A673 (cell line): ENCODE measurements at places on chromosomes 1 and 21.

- no peak for DNase-seq
Observed at GRCh38 chr1:223748405-223748772, 36.0 kb downstream of the CAPN2 start.

DNA sequence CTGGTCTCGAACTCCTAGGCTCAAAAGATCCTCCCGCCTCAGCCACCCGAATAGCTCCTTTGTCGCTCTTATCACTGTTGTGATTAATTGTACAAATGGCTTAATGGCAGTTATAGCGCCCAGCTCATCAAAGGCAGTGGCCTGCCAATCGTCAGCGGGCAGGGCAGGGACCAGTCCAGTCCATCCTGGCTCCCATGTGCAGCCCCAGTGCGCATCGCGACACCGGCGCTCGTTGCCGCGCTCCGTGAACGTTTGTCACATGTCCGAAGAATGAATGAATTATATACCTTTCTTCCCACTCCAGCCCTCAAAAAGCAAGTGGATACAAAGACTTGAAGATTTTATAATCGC lies 18.4 kb downstream of the MTX1 start:
- peak; percentile 73 for DNase-seq

- DNase-seq, result no peak
Observed at GRCh38 chr1:200856716-200857357, 15.9 kb upstream of the GPR25 start.

DNA sequence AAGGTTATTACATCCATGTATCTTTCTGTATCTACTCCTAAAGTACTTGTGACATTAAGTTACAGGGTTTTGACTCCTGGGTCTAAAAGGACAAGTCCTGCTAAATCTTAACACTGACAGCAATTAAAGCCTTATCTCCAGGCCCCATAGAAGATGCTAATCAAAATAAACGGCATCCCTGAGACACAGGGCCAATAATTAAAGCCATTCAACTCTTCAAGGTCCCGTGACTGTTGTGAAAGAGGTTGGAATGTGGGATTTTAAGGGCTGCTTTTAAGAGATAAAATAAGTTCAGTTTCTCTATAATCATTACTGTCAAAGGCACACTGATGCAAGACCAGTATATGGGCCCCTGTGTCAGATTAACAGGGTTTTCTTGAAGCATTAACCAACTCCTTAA lies 8.3 kb downstream of the DNAI4 start:
- DNase-seq, result peak; percentile 26

DNA sequence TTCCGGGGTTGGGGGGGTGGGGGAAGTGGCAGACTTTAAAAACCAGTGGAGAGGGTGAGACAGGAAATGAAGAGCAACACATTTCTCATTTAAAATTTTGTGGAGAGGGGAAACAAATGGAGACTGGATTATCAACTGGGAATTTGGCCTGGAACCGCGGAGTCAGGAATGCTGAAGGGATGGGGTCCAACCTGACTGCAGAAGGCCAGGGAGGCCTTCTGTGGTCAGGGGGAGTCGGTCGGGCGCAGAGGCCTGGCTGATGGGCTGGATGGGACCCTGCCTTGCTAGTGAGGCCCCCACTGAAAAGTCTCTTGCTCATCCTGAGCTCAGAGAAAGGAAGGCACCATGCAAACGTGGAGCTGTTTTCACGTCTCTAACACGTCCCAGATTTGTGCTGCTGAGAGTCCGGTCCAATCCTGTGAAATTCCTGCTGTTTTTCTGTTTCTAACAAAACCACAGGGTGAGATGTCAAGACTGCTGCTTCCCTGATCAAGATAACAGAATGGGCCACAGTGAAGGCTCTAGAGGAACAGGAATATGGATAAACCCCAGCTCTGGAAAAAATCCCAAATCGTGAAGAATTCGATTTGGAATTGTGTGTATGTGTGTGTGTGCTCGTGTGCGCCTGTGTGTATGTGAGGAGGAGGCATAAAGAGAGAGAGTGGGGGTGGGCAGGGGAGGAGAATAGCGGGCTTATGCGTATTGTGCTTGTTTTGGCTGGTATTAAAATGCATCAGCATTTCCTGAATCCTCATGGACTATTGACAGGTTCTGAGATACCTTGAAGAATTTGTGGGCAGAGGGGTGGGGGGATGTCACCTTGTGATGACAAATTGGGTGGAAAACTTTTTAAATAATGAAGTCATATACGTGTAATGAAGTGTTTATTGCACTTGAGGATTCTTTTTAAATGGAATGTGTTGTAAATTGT lies 117.4 kb downstream of the NGF start:
- DNase-seq, result no peak

DNA sequence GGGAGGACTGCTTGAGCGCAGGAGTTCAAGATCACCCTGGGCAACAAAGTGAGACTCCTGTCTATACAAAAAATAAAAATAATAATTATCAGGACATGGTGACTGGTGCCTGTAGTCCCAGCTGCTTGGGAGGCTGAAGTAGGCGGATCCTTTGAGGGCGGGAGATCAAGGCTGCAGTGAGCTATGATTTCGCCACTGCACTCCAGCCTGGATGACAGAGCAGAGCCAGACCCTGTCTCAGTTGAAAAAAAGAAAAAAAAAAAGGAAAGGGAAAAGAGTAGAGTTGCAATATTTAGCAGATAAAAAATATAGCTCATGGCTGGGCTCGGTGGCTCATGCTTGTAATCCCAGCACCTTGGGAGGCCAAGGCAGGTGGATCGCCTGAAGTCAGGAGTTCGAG lies 3.3 kb upstream of the S1PR1 start:
- no peak for DNase-seq

GRCh38 chr1:176954242-176954641 lies 210.3 kb downstream of the ASTN1 start:
- peak; percentile 64 for DNase-seq

DNA sequence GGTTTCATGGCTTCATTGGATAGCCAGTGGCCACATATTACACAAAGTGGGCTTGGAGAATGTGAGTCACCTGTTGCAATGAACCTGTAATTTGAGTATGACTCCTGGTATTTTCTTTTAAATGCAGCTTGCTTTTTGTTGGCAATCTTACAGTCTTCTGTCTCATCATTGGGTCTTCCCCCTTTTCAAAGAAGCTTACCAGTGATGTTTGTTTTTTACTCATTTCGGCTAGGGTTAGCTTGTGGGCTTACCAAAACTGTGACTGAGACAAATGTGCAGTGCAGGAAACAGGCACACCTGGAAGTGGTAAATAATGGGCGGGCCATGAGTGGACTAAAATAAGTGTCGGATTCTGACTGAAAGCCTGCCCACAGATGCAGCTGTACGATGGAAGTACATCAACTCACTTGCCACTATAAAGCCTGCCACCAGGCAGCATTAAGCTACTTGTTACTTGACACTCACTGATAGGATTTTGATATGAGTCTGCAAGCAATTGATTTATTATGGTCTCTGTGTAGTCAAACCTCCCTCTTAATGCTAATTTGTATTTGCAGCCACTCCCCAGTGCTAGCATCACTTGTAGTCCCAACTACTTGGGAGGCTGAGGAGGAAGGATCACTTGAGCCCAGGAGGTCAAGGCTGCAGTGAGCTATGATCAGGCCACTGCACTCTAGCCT lies 4.2 kb downstream of the HHAT start:
- DNase-seq, result no peak

DNA sequence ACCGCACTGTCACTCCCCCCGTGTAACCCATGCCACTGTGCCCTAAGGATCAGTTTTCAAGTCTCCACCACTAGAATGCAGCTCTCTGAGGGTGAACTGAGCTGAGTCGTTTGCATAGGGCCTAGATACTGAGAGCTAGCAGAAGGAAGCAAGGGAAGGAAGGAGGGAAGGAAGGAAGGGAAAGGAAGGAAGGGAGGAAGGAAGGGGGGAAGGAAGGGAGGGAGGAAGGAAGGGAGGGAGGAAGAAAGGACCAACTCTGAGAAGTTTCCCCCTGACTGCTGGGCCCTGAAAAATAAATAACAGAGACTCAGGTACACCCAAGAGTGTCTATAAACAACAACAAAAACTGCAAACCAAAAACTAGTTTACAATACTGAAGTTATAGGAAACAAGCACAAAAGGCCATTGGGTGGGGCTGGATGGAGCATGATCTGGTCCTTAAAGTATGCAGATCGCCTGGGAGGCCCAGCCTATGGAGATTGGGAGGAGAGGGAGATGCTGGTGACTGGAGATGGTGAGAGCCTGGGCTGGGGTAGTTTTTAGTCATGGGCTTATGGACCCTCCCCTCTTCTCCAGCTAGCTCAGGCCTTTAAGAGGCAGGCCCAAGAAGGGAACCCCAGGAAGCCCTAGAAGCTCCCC lies 1.7 kb upstream of the MRPS15 start:
- no peak for DNase-seq

DNA sequence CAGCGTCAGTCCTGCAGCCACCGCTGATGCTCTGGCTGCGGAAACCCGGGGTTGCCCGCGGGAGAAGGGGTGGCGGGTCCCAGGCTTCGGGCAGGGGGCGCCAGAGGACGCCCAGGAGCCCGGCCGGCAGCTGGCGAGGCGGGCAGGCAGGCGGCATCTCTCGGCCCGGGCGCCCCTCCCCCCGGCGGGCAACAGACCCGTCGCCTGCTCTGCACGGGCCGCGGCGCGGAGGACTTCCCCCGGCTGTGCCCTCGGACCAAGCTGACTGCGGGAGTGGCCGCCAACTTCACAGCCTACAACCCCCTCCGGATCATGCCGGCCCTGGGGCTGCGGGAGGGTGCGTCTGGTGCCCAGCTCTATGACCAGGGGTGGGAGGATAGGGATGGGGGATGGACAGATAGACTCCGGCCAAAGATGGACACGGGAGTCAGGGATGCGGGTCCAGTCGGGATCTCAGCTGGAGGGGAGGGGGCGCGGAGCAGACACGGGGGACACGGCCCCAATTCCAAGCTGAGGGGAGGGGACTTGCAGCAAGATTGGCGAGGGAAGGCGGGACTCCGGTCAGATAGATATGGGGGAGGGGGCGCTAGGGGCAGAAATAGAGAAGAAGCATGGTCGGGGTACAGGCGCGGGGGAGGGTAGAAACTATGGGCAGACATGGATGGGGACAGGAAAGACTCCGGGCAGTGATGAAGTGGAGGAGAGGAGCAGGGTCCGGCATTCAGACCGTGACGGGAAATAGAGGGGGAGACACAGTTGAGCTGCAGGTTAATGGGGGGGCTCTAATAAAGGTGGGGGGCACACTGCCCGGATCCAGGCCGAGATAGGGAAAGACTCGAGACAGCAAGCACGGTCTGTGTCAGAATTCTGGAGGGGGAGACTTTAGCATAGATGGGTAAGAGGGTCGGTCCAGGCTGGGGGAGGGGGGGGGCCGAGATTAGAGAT lies 1.1 kb downstream of the ADGRB2 start:
- DNase-seq, result peak; percentile 82

DNA sequence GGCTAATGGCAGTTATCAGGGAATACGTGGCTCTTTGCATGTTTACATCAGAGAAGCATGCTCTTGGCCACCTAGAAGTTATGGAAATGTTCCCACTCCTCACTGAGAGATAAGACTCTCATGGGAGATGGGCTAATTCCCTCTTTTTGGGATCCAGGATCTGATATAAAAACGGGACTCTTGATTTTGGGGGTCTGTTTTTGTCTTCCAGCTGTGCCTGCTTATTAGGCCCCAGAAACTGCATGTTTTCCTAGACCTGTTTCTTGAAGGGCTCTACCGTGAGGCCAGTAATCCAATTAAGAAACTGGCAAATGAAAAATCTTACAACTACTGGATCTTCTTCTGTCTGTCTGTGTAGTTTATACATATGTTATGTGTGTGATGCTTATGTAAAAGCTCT lies 47.0 kb upstream of the PTCH2 start:
- peak; percentile 10 for DNase-seq

GRCh38 chr1:99849413-99849743 lies 783 bp upstream of the AGL start:
- peak; percentile 10 for DNase-seq

DNA sequence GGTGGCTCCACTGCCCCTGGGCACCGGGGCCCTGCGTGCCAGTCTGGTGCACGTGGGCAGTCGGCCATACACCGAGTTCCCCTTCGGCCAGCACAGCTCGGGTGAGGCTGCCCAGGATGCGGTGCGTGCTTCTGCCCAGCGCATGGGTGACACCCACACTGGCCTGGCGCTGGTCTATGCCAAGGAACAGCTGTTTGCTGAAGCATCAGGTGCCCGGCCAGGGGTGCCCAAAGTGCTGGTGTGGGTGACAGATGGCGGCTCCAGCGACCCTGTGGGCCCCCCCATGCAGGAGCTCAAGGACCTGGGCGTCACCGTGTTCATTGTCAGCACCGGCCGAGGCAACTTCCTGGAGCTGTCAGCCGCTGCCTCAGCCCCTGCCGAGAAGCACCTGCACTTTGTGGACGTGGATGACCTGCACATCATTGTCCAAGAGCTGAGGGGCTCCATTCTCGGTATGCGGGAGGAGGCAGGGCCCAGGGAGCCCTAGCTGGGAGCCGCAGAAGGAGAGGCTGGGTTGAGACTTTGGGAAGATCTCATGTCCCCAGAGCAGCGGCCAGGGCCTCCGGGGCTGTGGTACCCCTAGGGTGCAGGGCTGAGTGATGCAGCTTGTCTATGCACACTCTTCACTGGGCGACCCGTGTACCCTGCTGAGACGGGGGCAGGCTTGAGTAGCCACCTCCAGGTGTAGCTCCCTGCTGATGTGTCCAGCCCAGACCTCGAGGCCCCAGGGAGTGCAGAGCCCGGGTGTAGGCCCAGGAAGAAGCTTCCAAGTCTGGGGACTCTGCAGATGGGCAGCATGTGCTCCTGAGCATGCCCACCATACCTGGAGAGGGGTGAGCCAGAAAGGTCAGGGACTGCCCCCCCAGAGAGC lies 1.8 kb downstream of the VWA1 start:
- no peak for DNase-seq

DNA sequence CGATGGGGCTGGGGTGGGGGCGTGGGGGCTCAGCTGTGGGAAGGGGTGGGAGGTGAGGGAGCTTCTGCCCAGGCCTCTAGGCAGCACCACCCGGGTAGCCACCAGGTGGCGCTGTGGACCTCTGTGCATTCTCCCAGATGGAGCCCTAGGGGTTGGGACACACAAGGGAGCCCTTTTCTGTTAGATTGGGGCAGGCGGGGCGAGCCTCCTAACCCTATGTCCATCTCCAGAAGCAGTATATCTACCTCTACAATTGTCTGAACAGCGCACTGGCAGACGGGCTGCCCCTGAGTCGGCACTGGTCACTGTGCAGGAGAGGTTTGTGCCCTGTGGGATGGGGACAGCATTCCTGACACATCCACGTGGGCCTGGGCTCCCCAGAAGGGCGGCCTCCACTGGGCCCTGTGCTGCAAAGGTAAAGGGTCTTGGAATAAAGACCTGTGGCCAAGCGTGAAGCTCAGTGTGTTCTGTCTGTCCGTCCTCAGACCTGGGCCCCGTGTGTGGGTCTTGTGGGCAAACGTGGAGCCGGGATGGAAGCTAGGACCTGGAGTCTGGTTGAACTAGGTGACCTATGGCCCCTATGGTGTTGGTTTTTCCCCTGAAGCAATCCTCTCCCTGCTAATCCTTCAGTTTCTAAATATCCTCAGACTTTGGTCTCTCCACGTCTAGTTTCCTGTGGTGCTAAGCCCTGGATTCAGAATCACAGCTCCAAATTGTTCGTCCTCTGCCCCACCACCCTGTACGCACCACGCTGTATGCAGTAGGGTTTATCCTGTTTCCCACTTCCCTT lies 4.4 kb upstream of the LGR6 start:
- peak; percentile 81 for DNase-seq
